T-helper 2 cell treated with Interferon-gamma antibody and Interleukin-4, amounts not matched to agents 5 μg/mL and 100 μg/mL, for 36 hours (primary cell): ENCODE measurements at places on chromosomes 5 and 9.

DNA sequence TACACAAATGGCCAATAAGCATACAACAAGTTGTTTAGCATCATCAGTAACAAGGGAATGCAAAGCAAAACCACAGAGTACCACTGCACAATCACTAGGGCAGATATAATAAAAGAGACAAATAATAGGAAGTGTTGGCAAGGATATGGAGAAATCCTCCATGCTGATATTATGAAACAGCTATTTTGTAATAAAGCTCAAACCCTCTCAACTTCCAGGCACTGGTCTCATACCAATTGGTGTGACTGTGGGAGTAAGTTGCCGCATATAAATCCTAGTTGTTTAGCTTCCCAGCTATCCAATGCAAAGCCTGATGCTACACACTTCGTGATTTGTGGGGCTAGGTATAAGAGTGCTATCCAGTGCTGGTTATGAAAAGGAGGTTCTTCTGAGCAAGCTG lies 88.6 kb downstream of the SMIM23 start:
- no peak for DNase-seq
- H3K27me3 ChIP-seq: no peaks in the 10 kb centered on the region
- H3K36me3 ChIP-seq: peaks cover 33% of the 10 kb centered on the region

- H3K27me3 ChIP-seq: peaks cover 4% of the 10 kb centered on the region
- H3K27ac ChIP-seq: no peak overlapping the region
- H3K4me3 ChIP-seq: no peak overlapping the region
- peaks cover 18% of the 10 kb centered on the region for H3K4me1 ChIP-seq
- DNase-seq: no peak
- H3K36me3 ChIP-seq: no peaks in the 10 kb centered on the region
These were observed 128.6 kb upstream of the EFNA5 start for GRCh38 chr5:107799306-107799705.

DNA sequence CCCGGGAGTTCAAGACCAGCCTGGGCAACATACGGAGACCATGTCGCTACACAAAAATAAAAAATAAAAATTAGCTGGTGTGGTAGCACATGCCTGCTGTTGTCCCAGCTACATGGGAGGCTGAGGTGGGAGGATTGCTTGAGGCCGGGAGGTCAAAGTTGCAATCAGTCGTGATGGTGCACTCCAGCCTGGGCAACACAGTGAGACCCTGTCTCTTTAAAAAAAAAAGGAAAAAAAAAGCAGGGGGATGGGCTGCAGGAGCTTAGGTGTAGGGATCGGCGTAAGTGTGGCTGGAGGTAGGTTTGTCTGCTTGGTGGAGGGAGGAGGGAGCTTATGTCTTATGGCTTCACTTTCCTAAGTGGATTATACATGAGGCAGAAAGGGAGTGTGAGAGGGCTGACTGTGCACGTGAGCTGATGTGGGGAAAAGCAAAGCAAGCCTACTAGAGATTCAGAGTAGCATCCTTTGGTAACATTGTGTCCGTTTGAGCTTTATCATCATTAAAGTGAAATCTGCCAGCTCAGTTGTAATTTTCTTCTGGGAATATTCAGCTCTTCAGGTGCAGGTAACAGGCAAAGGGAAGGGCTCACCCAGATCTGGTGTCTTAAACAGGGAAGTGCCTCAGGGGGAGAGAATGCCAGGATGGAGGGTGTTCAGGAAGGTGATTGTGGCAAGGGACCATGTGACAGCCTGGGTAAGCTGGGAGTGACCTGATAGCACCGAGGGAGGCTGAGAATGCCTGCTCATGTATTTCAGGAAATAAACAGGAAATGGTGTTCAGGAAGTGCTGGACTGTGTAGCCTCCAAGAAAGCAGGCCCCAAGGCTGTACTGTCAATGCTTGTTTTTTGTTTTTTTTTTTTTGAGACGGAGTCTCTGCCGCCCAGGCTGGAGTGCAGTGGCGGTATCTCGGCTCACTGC lies 17.6 kb upstream of the SETX start:
- peak overlapping the region; percentile 84 for H3K27ac ChIP-seq
- H3K4me3 ChIP-seq: peak overlapping the region; percentile 44
- DNase-seq: no peak
- no peaks in the 10 kb centered on the region for H3K27me3 ChIP-seq
- H3K36me3 ChIP-seq: peaks cover 13% of the 10 kb centered on the region

DNA sequence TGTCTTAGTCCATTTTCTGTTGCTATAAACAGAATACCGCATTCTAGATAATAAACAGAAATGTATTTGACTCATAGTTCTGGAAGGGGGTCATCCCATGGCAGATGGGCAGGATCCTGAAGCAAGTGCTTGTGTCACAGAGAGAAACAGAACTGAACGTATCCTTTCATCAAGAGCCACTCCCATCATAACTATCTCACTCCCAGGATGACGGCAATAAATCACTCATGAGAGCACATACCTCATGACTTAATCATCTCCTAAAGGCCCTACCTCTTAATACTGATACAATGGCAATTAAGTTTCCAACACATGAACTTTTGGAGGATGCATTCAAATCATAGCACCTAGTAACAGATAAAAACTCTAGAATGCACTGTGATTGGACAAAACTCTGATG lies 142.9 kb downstream of the CAMK4 start:
- no peak for DNase-seq
- peaks cover 39% of the 10 kb centered on the region for H3K36me3 ChIP-seq
- H3K4me3 ChIP-seq: no peak overlapping the region
- no peaks in the 10 kb centered on the region for H3K27me3 ChIP-seq
- H3K4me1 ChIP-seq: peaks cover 7% of the 10 kb centered on the region

DNA sequence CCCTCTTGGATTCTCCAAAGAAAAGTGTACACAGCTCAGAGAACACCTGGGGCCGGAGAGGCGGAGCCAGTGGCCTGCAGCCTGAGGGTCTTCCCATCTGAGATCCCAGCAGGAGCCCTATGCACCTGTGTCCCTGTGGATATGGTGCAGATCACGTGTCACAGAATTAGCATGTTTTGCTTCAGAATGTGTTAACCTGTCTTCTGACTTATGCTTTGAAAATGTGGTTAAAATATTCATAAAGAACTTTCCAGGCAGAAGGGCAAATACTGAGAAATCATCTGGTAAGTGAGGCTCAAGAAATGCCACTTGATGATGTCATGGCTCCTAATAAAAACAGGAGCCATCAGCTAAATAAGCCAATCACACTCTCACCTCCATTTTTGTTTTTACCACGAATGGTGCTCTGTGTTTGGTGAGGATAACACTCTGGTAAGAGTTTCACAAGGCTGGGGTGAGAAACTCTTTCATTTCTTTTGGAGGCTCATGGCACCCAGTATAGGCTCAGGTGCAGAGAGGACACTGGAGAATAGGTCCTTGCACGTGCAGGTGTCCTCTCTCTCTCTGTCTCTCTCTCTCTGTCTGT lies 279.8 kb downstream of the FSTL4 start:
- DNase-seq: no peak
- H3K36me3 ChIP-seq: no peaks in the 10 kb centered on the region
- no peak overlapping the region for H3K4me3 ChIP-seq
- no peak overlapping the region for H3K27ac ChIP-seq

- no peaks in the 10 kb centered on the region for H3K4me1 ChIP-seq
- DNase-seq: no peak
- H3K36me3 ChIP-seq: no peaks in the 10 kb centered on the region
- H3K27me3 ChIP-seq: no peaks in the 10 kb centered on the region
- no peak overlapping the region for H3K4me3 ChIP-seq
These were observed 885.9 kb downstream of the EFNA5 start for GRCh38 chr5:106784846-106785245.

DNA sequence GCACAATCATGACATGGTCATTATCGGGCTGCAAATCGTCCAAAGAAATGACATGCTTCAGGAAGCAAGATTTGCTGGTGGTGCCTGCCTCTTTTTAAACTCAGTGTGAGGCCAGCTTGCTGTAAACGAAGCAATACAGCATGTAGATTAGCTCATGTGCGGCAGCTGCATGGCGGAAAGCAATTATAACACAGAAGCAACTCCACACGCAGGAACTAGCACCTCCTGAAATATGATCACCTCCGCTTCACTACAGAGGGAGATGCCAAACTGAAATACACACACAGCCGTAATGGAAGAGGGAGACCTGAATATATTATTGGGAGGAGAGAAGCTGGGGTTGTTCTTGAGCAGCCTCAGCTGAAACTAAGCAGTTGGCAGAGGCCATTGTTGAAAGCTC lies 312.5 kb downstream of the PSAT1 start:
- no peaks in the 10 kb centered on the region for H3K4me1 ChIP-seq
- H3K27me3 ChIP-seq: peaks cover 2% of the 10 kb centered on the region
- no peak overlapping the region for H3K4me3 ChIP-seq
- H3K36me3 ChIP-seq: no peaks in the 10 kb centered on the region

- no peaks in the 10 kb centered on the region for H3K27me3 ChIP-seq
- H3K4me3 ChIP-seq: no peak overlapping the region
- no peak overlapping the region for H3K27ac ChIP-seq
- no peaks in the 10 kb centered on the region for H3K36me3 ChIP-seq
These were observed 64.5 kb downstream of the MARCHF11 start for GRCh38 chr5:16115140-16115539.

- H3K4me1 ChIP-seq: no peaks in the 10 kb centered on the region
- no peak overlapping the region for H3K4me3 ChIP-seq
- H3K27me3 ChIP-seq: peaks cover 2% of the 10 kb centered on the region
- no peak for DNase-seq
These were observed 41.1 kb downstream of the LAMC3 start for GRCh38 chr9:131049829-131050715.

- peaks cover 4% of the 10 kb centered on the region for H3K27me3 ChIP-seq
- no peaks in the 10 kb centered on the region for H3K4me1 ChIP-seq
- no peak for DNase-seq
- no peak overlapping the region for H3K4me3 ChIP-seq
- H3K36me3 ChIP-seq: no peaks in the 10 kb centered on the region
- H3K27ac ChIP-seq: no peak overlapping the region
These were observed 350.5 kb upstream of the DAB2 start for GRCh38 chr5:39775086-39775796.

DNA sequence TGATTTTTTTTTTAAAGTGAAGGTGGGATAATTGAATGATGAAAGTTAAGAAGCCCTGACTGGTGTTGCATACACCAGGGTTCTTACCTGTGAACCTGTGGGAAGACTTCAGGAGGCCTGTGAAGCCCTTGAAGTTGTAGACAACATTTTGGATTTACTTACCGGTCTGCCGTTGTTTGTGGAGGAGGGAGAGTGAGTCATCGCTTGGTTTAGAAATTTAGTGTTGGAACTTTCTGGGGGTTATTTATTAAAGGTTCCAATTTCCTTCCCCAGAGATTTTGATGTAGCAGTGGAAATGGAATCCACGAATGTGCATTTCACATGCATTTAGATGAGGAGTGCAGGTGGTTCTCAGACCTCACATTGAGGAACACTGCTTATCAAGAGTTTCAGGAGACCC lies 49.6 kb downstream of the ARHGAP26 start:
- peaks cover 3% of the 10 kb centered on the region for H3K36me3 ChIP-seq
- peak overlapping the region; percentile 22 for H3K27ac ChIP-seq
- no peak for DNase-seq

DNA sequence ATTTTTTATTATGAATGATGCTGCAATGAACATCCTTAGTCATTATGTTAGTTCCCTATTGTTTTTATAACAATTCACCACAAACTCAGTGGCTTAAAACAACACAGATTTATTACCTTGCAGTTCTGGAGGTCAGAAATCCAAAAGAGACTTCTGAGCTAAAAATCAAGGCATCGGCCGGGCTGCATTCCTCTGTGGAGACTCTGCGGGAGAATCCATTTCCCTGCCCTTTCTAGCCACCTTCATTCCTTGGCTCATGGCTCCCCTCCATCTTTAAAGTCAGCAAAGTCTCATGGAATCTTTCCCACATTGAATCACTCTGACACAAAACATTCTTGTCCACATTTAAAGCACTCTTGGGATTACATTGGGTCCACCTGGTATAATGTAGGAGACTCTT lies 38.6 kb downstream of the SNX18 start:
- peaks cover 2% of the 10 kb centered on the region for H3K27me3 ChIP-seq
- no peak for DNase-seq
- no peak overlapping the region for H3K4me3 ChIP-seq

GRCh38 chr9:75712700-75713099 lies 177.8 kb upstream of the PCSK5 start:
- H3K4me1 ChIP-seq: no peaks in the 10 kb centered on the region
- no peaks in the 10 kb centered on the region for H3K36me3 ChIP-seq
- H3K27ac ChIP-seq: no peak overlapping the region
- DNase-seq: no peak

- no peaks in the 10 kb centered on the region for H3K27me3 ChIP-seq
- no peak overlapping the region for H3K4me3 ChIP-seq
- no peak for DNase-seq
- H3K36me3 ChIP-seq: no peaks in the 10 kb centered on the region
These were observed 78.0 kb downstream of the ARHGAP26 start for GRCh38 chr5:142847898-142848790.

GRCh38 chr5:107466233-107466769 lies 204.4 kb downstream of the EFNA5 start:
- H3K4me1 ChIP-seq: peaks cover 11% of the 10 kb centered on the region
- no peak overlapping the region for H3K4me3 ChIP-seq
- H3K36me3 ChIP-seq: no peaks in the 10 kb centered on the region
- DNase-seq: no peak
- H3K27ac ChIP-seq: no peak overlapping the region

GRCh38 chr9:133522073-133522910 lies 2.5 kb downstream of the MYMK start:
- no peak for DNase-seq
- no peaks in the 10 kb centered on the region for H3K27me3 ChIP-seq
- no peaks in the 10 kb centered on the region for H3K4me1 ChIP-seq
- no peaks in the 10 kb centered on the region for H3K36me3 ChIP-seq
- no peak overlapping the region for H3K27ac ChIP-seq

DNA sequence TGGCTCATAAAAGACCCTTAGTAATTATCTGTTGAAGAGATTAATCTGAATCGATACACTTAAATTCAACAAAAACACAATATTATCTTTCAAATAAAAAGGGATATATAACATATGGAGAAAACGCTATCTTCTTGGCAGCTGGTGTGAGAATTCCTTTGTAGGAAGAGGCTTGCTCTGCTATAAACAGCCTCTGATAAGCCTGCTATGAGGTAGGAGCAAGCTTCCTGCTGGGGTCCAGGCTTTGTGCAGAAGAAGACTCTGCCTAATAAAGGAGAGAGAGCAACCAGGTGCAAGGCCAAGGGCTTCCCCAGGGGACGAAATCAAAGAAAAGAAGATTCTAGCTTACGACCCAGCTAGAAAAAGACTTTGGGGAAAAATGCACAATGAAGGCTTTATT lies 43.3 kb upstream of the SSBP2 start:
- no peak overlapping the region for H3K4me3 ChIP-seq
- no peak for DNase-seq
- peaks cover 12% of the 10 kb centered on the region for H3K27me3 ChIP-seq
- no peaks in the 10 kb centered on the region for H3K4me1 ChIP-seq
- H3K36me3 ChIP-seq: no peaks in the 10 kb centered on the region

GRCh38 chr5:111225926-111226325 lies 1.7 kb downstream of the CAMK4 start:
- no peak for DNase-seq
- peaks cover 51% of the 10 kb centered on the region for H3K4me1 ChIP-seq
- peak overlapping the region; percentile 98 for H3K4me3 ChIP-seq
- no peaks in the 10 kb centered on the region for H3K27me3 ChIP-seq
- H3K36me3 ChIP-seq: peaks cover 44% of the 10 kb centered on the region

GRCh38 chr5:152089644-152090043 lies 165.0 kb upstream of the GLRA1 start:
- H3K4me1 ChIP-seq: no peaks in the 10 kb centered on the region
- H3K4me3 ChIP-seq: no peak overlapping the region
- no peaks in the 10 kb centered on the region for H3K36me3 ChIP-seq
- no peak for DNase-seq
- no peaks in the 10 kb centered on the region for H3K27me3 ChIP-seq

GRCh38 chr9:15843316-15843715 lies 290.5 kb downstream of the CCDC171 start:
- no peaks in the 10 kb centered on the region for H3K27me3 ChIP-seq
- H3K27ac ChIP-seq: no peak overlapping the region
- H3K4me1 ChIP-seq: no peaks in the 10 kb centered on the region
- no peak for DNase-seq
